Melanocyte of skin (primary cell): ENCODE measurements at places on chromosomes 16 and 17. TPM values are rescaled to one million over a fixed set of nuclear protein-coding genes. Genes with fewer than 3 reads are reported as not detected.

Gene MPRIP
- 69.6 and 72.5 TPM in 2 replicates for total RNA-seq

Gene PRDM7
- 4.4 and 18.6 TPM in 2 replicates for total RNA-seq

Gene TSPOAP1
- 1.8 and 2.8 TPM in 2 replicates for total RNA-seq

Gene KRTAP4-3
- not detected in 2 replicates for total RNA-seq

Gene KCNH6
- total RNA-seq, result not detected in 2 replicates

Gene SYT17
- total RNA-seq, result not detected in 2 replicates

Gene SPATA22
- total RNA-seq, result 0.69 TPM in 1 of 2 replicates, not detected in the other

Gene UTP4
- 20.0 and 45.1 TPM in 2 replicates for total RNA-seq

Gene PDP2
- total RNA-seq, result 15.7 and 19.0 TPM in 2 replicates

Gene ACAP1
- under 0.01 and 0.67 TPM in 2 replicates for total RNA-seq

Gene TBC1D3C
- total RNA-seq, result 0.36 TPM in 1 of 2 replicates, not detected in the other

Gene RAB37
- under 0.01 TPM in 2 replicates for total RNA-seq

Gene CLEC19A
- total RNA-seq, result not detected in 2 replicates

Gene CRYM
- 0.73 and 1.4 TPM in 2 replicates for total RNA-seq

Gene PER1
- 22.0 and 37.3 TPM in 2 replicates for total RNA-seq

Gene HSPB9
- under 0.01 TPM in 1 of 2 replicates, not detected in the other for total RNA-seq

Gene C16orf96
- under 0.01 TPM in 1 of 2 replicates, not detected in the other for total RNA-seq

Gene KCNJ12
- 0.34 and 0.73 TPM in 2 replicates for total RNA-seq

Gene ZNF778
- total RNA-seq, result 8.0 and 11.0 TPM in 2 replicates
